Activated CD4-positive, alpha-beta T cell treated with anti-CD3 and anti-CD28 coated beads, Interleukin-2, Interleukin-6, amounts not matched to agents 100 ng/mL and 50 ng/mL, durations not matched to agents 16 hours and 8 hours (primary cell): ENCODE measurements at places on chromosomes 3 and 15.

- no peak for DNase-seq
Measured at GRCh38 chr3:158991146-158991705, 189.4 kb downstream of the MFSD1 start.

GRCh38 chr3:14866627-14867026, 47.9 kb downstream of the FGD5 start:
- no peak for DNase-seq

DNA sequence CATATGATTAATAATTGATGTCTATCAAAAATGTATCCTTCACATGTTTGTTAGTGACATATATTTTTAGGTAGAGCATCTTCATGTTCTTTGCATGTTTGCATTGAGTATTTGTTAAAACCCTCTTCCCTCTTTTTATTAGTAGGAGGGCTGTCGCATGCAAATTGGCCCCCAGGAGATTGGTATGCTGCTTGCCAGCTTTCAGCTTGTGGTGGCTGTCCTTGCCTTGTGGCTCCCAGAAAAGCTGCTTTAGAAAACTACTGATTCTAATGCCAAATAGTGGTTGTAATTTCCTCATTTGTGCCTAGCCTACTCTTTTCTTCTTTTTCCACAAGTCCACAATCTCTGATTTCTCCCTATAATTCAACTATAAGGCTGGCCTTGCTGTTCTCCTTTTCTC, 886.8 kb downstream of the VGLL3 start:
- DNase-seq, result no peak

DNA sequence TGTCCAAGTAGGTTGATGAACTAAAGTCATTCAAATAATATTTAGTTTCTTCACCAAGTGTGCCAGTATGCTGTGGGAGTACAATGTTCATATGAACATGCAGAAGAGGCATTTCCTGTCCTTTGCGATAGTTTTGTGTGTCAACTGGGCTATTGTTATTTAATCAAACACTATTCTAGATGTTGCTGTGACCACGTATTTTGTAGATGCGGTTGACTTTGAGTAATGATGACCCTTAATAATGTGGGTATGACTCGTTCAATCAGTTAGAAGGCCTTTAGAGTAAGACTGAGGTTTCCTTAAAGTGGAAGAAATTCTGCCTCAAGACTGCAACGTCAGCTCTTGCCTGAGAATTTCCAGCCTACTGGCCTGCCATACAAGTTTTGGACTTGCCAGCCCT, 470.7 kb upstream of the CBLB start:
- no peak for DNase-seq

GRCh38 chr3:63442918-63443317, 164.8 kb downstream of the SYNPR start:
- no peak for DNase-seq

DNA sequence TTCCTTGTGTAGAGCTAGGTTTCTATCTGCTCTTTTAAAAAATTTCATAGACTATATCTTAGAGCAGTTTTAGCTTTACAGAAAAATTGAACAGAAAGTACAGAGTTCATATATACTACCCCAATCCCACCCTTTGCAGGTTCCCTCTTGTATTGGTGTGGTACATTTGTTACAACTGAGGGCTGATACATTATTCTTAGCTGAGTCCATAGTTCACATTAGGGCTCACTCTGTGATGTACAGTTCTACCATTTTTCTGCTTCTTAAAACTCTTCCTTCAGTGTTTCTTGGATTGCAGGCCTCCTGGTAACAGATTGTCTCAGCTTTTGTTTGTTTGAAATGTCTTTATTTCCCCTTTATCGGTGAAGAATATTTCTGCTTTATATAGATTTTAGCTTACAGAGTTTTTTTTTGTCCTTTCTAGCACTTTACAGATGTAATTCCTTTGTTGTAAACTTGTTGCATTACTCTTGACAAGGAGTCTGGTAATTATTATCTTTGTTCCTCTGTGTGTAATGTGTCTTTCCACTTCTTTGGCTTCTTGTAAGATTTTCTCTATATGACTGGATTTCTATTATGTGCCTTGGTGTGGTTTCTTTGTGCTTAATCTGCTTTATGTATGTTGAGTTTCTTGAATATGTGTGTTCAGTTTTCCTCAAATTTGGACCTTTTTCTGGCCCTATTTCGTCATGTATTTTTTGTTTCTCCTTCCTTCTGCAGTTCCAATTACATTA, 25.3 kb downstream of the MEF2A start:
- DNase-seq, result no peak

DNA sequence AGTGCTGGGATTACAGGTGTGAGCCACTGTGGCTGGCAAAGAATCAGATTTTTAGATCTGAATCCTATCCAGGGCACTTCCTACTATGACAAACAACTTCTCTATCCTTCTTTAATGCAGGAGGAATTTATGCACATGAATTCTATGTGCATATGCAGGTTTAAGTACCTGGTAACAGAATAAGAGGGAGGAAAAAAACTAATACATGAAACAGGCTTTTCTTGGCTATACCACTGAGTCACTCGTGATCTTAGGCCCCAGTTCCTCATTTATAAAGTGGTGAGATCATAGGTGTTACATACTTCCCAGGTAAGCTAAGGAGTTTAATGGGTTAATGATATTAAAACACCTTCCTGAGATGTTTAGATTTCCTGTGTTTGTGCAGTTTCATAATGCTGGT, 108.2 kb downstream of the TP63 start:
- no peak for DNase-seq

- no peak for DNase-seq
Measured at GRCh38 chr3:170467007-170467406, 48.3 kb downstream of the CLDN11 start.

- DNase-seq, result no peak
Measured at GRCh38 chr3:99644746-99645145, 6.4 kb downstream of the COL8A1 start.

DNA sequence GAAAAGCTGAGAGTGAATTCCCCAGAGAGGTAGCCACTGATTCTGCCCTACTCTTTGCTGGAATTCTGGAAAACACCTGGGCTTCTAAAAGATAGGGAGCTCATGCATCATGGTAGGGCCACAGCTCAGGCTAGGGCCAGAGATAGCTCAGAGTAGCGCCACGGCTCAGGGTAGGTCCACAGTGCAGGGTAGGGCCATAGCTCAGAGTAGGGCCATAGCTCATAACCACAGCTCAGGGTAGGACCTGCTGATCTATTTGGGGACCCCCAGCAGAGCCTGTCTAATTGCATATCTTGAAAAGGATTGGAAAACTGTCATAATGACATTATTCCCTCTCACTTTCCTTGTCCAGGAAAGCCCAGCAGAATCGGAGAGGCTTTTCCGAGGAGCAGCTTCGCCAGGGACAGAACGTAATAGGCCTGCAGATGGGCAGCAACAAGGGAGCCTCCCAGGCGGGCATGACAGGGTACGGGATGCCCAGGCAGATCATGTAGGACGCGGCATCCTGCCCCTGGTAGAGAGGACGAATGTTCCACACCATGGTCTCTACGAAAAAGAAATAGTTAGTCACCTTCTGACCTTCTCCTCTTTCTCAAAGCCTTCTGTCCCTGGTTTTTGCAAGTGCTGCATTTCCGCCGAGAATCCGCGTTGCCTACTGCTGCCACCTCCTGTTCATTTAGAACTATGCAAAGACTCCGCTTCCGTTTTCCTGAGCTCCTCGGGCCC, 14.5 kb downstream of the TAGLN3 start:
- peak; percentile 78 for DNase-seq

DNA sequence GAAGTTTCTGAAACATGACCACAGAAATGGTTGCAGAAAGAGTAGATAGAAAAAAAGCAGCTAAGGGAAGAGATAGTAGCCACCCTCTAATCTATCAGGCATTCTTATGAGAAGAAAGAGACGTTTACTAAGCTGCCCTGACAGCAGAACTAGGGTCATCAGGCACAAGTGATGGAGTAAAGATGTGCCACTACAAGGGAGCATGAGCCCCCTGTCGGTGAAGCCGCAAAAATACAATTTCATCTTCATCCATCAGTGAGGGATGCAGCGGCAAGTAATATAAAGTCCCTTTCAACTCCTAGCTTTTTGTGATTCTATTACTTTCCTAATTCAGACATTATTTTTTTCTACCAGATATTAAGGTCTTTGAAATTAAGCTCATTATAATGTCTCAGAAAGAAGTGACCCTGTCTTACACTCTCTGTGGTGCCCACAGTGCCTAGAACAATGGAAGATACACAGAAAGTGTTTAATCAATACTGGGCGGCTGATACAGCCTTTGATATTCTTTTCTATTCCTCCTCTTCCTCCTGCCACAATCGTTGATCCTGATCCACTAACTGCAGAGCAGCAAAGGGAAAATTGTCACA, 651.6 kb downstream of the NTRK3 start:
- DNase-seq, result peak; percentile 23

DNA sequence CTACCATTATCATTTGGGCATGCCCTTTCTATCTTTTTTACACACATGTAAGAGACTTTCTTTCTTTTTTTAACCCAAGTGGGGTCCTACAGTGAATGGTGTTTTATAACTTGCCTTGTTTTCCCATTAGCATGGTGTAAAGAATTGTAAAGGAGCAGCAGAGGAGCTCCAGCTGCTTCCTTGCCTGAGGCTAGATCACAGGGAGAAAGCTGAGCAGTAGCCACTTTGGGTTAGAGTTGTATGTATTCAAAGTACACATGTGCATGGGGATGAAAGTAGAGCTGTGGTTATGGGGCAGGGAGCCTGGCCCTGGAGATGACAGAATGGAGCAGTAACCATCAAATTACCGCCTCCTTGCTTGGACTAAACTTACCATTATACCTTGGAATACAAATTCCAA, 231.1 kb upstream of the PDZRN3 start:
- no peak for DNase-seq

DNA sequence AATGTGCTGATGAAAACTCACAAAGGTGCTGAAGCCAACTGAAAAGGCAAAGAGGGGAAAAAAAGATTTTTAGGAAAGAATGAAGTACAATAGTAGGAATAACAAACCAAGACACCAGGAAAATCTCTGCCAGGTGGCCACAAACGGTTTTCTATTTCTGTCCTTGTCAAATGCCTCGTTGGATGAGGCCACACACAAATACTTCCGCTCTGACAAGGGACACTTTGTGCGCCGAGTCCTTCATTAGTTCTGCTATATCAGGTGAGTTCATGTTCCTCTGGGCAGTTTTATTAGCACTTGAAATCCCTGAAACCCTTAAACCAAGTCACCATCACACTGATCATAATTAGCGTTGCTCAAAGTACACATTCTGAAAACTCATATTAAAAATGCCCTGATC, 373.1 kb downstream of the VPS13C start:
- no peak for DNase-seq

DNA sequence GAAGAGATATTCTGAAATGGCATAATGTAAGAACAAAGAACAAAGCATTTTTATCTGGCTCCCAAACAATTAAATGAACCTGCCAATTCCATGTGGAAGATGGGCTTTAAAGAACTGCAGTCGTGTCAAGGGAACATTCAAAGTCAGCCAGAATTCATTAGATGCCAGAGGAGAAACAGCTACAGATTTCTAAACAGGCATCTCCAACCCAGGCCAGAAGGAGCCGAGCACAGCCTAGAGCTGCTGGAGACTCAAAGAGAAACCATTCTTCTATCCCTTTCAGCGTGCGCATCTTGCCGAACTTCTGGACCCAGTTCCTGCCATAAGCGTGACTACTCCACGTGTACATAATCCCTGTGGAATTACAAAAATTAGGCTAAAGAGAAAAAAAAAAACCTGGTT, 60.4 kb downstream of the MB21D2 start:
- DNase-seq, result no peak

DNA sequence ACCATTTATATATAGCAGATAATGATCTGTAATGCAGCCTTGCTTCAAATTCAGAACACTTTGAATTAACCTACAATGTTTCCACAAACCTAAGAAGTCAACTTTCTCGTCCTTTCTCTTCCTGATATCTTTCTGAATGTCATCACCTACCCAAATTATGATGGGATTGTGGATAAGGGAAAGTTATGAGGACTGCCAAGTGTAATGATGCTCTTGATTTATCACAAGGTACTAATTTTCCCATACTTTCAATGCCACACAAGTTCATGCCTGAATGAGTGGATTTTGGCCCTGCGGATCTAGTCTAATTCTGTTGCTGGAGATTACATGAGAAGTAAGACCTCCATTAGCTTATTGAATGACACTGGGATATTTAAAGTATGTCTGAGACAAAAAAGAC, 82.6 kb upstream of the NANOGP8 start:
- DNase-seq, result no peak

GRCh38 chr3:113573728-113574127, 41.4 kb downstream of the SIDT1 start:
- no peak for DNase-seq
